ENCODE measurements at places on chromosomes 1 and 21.

DNA sequence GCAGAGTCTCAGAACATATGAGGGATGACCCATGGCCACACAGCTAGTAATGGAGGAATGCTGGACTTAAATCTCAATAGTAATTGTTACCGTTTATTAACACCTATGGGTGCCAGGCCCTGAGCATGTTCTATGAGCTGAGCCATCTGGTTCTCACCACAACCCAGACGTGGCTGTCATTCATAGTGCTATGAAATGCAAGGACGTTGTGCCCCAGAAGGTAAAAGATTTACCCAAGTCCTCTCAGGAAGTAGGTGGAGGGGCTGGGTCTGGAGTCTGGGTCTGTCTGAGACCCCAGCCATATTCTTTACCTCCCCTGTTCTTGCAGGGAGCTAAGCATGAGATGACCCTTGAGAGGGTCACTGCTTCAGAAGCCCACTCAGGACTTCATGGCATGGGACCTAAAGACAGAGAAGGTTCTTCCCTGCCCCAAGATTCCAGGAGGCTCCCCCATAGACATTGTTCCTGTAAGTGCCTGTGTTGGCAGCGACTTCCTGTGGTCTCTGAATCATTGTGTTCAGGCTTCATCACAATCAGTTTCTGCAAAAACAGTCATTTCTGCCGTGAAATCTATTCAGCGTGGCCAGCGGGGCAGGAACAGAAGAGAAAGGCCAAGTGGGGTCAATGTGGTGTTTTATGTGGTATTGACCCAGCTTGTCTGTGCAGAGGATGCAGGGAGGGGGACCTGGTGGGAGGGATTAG lies 475.4 kb downstream of the PTPRU start:
- DNase-seq, result no peak

DNA sequence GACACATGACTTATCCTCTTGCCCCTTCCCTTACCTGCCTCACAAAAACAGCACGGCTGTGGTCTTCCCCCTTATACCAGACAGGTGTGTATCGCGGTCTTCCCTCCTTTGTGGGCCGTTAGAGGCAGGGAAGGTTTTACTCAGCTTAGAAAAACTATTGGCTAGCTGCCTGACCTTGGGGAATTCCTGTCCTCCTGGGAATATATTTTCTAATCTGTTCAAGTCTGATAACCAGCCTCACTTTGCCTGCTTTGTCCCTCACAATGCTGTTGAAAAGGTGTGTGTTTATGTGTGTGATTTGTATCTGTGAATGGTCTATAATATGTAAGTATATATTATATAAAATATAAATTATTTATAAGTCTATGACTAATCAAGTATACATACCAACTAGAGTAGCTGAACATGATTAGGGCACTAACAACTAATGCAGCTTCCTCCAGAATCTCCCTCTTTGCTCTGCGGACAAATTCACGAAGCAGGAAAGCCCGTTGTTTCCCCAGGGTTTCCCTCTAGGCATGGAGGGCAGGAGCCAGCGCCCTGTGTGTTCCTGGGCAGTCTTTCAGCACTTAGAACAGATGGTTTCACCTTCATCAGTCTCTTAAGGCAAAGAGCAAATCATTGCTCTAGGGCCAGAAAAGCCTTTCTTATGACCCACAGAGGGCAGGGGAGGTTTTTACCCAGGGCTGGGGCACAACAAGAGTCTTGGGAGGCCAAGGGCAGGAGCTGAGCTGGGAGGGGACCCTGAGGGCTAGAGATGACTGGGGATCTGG lies 25.6 kb downstream of the SLC26A9 start:
- DNase-seq, result no peak

GRCh38 chr1:228015276-228016180 lies 8.7 kb downstream of the WNT3A start:
- no peak for DNase-seq

DNA sequence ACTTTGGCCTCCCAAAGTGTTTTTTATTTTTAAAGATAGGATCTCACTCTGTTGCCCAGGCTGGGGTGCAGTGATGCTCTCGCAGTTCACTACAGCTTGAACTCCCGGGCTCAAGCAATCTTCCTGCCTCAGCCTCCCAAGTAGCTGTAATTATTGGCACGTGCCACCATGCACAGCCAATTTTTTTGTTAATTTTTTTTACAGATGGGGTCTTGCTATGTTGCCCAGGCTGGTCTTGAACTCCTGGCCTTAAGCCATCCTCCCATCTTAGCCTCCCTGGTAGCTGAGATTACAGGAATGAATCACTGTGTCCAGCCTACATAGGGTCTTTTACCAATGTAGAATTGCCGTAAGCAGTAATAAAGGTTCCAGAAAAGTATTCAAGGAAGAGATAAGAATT lies 49.1 kb upstream of the HP1BP3 start:
- DNase-seq, result no peak

- peak; percentile 41 for DNase-seq
Measured at GRCh38 chr1:4755301-4755845, 101.0 kb downstream of the AJAP1 start.

DNA sequence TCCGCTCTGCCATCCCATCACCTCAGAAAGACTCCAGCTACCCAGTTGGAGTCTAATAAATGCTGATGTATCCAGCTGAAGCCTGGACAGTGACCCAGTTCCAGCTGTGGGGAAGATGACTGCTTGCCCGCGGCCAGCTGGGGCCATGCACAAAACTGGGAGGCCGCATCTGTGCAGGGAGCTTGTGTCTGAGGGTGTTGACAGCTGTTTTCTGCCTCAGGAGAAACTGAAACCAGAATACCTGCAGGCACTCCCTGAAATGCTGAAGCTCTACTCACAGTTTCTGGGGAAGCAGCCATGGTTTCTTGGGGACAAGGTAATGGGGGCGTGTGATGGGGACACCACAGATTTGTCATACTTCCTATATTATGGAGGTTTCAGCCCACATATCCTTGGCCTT lies 3.2 kb downstream of the GSTM2 start:
- no peak for DNase-seq

DNA sequence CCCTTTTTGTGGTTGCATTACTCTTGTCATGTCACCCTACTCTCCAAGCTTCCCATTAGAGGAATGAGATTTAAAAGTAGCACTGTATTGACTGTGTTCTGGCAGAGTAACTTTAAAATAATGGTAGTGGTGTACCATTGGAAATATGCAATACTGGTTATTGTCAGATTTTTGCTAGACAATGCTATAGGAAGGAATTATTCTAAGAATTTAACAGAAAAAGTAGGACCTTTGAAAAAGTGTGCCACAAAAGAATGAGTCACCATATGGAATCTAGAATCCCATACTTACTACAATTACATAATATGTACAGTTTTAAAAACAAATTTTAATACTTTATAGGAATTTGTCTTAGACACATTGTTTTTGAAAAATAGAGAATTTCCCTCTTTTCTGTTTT lies 13.8 kb downstream of the MIER1 start:
- no peak for DNase-seq

- no peak for DNase-seq
Measured at GRCh38 chr1:64935551-64936155, 30.7 kb downstream of the JAK1 start.

DNA sequence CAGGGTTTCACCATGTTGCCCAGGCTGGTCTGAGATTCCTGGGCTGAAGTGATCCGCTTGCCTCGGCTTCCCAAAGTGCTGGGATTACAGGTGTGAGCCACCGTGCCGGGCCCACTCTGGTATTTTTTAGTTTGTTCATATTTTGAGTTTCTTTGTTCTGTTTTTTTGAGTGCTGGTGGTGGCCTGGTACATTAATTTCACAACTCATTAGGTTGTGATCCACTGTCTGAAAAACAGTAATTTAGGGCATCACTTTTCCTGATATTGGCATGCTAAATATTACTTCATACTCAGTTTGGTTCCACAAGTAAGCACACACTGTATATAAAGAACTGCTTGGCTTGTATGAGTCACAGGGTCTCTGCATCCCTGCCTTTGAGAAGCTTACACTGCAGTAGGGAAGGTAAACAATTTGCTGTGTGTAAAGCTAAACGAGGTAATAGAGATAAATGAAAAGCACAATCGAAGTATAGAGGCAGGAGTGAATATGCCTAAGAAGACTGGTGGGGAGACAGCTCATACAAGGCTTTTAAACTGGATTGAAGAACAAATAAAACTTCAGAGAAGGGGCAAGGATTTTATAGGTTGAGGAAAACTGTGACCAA lies 7.7 kb downstream of the SNX27 start:
- DNase-seq, result no peak

GRCh38 chr1:2412773-2413494 lies 570 bp upstream of the PEX10 start:
- DNase-seq, result peak; percentile 71

DNA sequence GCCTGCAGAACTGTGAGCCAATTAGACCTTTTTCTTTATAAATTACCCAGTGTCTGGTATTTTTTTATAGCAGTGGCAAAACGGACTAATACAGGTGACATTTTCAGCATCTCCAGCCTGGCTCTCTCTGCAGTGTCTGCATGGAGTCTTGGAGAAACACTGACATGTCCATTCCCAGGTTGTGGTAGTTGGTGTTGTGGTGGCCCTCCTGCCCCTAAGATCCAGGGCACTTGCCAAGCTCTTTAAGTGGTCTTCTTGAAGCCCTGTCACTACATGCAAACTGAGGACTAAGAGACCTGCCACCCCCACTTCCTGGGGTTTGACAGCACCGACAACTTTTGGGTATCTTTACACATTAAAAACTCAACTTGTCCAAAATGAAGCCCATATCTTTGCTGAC lies 419.4 kb downstream of the NPHP4 start:
- DNase-seq, result no peak

DNA sequence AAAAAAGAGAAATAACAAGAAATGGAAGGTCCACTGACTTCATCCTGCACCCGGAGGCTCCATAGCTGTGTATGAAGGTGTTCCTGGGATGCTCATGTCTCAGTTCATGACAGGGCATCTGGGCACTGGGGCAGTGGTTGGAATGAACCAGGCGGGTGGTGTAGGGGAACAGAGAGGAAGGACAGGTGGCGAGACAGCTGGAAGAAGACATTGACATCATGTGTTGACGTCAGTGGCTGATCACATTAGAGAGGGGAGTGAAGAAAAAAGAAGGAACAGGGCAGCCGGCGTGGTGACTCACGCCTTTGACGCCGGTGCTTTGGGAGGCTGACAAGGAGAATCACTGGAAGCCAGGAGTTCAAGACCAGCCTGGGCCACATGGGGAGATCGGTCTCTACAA lies 50.1 kb downstream of the HUNK start:
- DNase-seq, result no peak

DNA sequence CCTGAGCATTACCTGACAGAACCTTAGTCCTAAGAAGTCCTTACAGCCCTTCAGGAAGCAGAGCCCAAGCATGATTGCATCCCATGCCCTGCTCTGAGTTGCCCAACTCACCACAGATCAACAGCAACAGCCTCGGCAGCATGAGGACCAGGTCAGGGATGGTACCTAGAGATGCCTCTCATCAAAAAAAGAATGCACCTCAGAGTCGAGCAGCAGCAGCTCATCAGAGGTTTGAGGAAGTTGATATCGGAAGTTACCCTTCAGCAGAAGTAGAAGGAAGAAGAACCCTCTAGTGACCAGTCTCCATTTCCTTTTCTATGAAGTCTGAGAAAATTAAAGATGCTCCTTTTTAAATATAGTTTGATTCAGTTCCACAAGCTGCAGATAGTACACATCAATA lies at the start of gene FCRL1:
Gene FCRL1, minus strand, starts transcription at position 225 of the 400 bp plus-strand sequence. Its CDS starts 83 bp downstream, at position 142.
- DNase-seq, result no peak

- DNase-seq, result no peak
Measured at GRCh38 chr1:245207801-245208200, 53.0 kb downstream of the KIF26B start.

DNA sequence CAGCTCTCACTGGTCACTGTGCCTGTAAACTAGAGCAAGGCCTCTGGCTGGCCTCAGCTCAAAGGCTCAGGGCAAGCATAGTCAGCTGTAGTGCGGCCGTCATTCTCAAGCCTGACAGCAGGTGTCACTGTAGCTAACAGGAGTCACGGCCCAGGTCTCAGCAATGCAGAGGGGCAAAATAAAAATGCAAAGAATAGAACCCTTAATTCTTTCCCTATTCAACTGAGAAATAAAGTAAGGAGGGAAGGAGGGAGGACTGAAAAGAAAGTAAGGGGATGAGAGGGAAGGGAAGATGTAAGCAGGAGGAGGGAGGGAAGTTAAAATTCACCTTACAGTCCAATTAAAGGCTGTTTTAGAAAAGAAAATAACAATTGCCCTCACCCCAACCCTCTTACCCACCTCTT lies 106.1 kb downstream of the KIAA0319L start:
- peak; percentile 64 for DNase-seq

GRCh38 chr1:83571536-83571935 lies 427.4 kb downstream of the TTLL7 start:
- DNase-seq, result no peak

GRCh38 chr1:167656657-167657056 lies 26.6 kb downstream of the RCSD1 start:
- no peak for DNase-seq

DNA sequence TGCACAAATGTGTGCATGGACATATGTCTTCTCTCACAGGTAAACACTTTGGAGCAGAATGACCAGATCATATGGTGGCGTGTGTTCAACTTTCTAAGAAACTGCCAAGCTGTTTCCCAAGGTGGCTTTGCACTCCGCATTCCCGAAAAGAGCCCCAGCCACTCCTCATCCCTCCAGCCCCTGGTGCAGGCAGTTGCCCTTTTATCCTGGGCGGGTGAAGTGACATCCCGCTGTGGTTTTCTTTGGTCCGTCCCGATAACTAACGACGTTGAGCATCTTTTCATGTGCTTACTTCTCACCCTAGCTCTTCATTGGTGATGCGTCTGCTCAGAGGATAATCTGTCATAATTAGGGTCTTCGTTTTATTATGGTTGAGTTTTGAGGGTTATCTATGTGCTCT lies 612.5 kb downstream of the MATN1 start:
- DNase-seq, result peak; percentile 32

DNA sequence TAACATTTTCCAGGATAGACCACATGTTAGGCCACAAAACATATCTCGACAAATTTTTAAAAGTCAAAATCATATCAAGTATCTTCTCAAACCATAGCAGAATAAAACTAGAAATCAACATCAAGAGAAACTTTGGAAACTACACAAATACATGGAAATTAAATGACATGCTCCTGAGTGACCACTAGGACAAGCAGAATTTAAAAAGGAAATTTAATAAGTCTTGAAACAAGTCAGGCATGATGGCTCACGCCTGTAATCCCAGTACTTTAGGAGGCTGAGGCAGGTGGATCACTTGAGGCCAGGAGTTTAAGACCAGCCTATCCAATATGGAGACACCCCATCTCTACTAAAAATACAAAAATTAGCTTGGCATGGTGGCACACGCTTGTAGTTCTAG lies 26.4 kb upstream of the UTS2 start:
- no peak for DNase-seq

DNA sequence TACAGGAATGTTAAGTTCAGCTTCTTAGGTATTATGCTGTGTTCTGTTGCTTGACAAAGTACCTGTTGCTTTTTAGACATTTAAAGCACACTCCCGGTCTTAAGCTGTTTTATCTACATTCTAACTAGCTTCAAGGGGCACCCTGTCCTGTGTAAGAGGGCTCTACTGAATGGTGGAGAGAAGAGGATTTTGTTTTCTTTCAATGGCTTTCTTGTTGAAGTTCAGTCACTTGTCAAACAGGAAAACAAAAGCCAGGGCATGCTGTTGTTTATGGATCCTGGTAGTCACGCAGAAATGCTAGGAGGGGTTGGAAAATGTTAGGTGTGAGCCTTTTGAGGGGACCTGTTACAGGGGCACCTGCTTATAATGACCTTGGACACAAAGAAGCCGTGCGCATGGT lies 30.7 kb downstream of the PGM1 start:
- peak; percentile 53 for DNase-seq

- DNase-seq, result no peak
Measured at GRCh38 chr1:62439652-62440371, 3.0 kb downstream of the USP1 start.
